ENCODE measurements at places on chromosomes 13 and 19.
A peak's percentile ranks its signal among the peaks of the same experiment; 100 is the strongest.

DNA sequence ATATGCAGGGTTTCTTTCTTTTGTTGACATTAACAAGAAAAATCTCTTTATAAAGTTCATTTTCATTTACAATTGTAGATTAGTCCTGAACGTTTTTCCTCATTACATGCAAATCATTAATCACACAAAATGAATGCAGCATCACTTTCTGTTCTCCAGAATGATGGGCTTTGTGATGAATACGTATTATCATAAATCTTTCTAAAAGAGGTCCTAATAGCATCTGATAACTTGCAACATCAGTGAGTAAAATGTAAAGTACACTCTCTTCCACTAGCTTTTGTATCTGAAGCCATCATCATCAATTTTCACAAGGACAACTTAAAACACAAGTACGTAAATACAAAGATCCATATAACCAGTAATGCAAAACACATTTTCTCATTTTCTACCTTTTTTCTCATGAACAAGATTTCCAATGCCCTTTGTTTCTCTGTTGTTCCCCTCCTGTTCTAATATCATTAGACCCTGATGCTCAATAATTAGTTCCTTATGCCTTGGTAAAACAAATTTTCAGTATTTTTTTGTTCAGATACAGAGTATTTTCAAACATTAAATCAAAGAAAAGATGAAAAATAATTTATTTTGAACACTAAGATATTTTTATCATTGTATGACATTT, 437.4 kb upstream of the MIR17HG start:
- DNase-seq: no peak

GRCh38 chr13:21478881-21479808, 20.0 kb upstream of the ZDHHC20 start:
- peak; percentile 74 for DNase-seq

DNA sequence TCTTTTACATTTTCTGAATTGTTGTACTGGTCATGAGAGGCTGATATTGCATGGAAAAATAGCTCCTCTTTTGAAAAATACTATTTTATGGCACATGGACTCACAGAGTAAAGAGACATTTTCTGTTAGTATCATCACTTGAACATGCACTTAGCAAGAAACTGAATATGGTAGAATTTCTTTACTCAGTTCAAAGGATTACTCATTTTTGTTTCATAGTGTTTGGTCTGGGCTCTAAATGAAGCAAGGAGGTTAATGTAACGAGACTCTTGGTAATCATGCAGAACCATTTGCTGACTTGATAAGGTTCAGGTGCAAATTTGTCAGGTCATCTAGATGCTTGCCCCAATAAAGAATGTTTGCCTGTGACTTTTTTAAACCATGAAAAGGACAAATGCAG, 63.2 kb downstream of the GPC6 start:
- no peak for DNase-seq

- no peak for DNase-seq
These were observed 10.5 kb upstream of the ZSCAN18 start for GRCh38 chr19:58108546-58108817.

GRCh38 chr19:41816761-41817160, 20.4 kb downstream of the CEACAM3 start:
- DNase-seq: no peak

GRCh38 chr13:48220592-48220980, 12.4 kb upstream of the ITM2B start:
- no peak for DNase-seq

DNA sequence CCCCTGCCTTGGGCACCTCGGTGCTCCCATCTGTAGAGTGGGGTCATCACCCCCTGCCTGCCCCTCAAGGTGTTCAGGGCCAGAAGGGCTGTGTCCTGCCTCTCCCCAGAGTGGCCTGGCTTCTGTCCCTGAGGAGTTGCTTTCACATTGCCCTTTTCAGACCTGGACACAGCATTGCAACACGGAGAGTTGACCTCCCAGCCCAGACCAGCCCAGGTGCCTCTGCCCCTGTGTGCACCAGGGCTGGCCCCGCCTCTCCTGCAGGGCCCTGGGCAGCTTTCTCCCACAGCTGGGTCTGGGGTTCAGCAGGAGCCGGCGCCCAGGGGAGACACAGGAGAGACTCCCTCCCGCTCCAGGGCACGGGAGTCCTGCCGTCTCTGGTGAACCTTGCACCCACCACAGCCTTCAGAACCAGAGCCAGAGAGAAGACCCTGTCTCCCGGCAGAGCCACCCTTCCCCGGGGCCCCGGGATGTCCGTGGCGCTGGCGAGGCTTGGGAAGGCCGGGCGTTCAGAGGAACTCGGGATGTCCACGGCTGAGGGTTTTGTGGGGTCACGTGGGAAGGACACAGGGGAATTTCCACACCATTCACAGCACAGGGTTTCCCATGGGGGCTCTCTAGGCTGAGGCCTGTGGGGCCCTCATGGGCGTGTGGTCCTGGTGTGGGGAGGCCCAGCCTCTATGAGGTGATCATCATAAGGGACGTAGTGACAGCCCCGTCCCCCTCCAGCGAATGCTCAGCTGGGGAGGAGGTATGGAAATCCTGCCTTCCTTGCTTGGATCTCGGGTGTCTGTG, 23.2 kb downstream of the C13orf46 start:
- no peak for DNase-seq

DNA sequence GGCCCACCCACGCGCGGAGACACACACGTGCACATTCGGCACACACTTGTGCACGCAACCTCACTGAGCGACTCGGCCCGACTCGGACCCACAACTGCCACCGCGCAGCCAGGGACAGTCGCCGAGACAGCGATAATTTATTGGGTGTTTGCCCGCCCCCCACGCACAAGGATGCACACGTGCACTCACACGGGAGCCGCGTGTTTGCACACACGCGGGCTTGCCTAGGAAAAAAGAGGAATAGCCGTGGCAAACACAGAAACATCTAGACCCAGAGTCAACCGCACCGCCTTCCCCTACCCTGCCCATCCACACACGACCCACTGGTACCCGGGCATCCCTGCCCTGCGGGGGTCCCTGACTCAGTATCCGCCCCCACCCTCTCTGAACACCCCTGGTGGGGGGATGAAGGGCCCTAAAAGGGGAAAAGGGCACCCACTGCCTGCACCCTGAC, 1.1 kb upstream of the SSBP4 start:
- DNase-seq: no peak

DNA sequence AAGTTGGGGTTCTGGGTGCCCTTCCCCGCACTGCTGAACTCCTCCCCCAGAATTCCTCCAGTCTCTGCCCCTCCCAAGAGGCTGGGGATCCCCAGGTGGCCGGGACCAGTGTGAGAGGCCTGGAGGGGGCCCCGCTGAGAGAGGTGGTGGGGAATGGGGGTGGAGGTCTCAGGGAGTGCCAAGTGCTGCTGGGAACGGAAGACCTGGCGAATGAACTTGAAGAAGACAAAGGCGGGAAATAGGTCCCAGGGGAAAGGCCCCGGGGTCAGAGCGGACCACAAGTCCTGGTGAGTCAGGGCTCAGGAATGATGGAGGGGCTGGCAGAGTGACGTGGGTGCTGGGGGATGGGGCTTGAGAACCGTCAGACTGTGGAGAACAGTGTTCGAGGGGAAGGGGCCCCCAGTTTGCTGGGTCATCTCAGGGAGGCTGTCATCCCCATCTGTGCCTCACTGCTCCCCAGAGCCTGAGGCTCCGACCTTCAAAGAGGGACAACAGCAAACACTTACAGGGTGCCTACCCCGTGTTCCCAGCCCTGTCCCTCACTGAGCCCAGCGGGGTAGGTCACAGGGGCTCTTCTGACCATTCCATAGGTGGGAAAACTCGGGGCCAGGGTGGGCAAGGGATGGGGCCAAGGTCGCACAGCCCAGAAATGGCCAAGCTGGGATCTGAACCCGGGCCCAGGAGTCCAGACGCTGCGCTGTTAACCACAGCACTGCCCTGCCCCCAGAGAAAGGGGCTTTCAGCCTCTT, 16.0 kb upstream of the SEMA6B start:
- peak; percentile 99 for DNase-seq

GRCh38 chr13:113465300-113465699, 12.0 kb upstream of the ADPRHL1 start:
- DNase-seq: no peak

DNA sequence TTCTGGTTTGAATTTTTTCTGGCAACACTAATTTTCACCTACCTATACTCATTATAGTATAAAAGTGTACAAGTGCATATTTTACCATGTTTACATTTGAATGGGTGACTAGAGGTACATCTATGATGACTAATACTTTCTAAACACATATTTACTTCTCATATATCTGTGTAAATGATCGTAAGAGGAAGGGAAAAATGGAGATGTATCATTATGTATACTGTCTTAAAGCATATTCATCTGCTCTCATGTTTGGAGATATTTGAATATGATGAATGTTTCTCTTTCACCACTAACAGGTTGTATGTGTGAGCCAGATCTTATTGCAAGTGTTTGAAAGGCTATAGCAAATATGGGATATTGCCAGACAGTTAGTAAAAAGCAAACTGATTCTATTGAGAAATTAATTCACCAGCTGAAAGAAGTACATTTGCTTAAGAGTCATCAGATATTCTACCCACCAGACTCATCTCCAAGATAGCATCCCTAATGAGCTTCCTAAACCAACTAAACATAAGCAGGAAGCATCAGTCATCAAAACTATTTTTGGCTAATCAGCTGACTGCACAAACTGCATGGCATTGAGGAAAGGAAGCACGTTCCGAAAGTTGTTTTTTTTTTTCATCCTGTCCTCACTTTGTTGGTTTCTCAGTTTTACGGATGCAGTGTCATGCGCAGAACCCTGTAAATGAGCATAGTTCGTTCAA, 738.2 kb downstream of the GPC5 start:
- DNase-seq: peak; percentile 38
